Epithelial cell of alveolus of lung (primary cell): ENCODE measurements at places on chromosomes 12 and 14. TPM values are rescaled to one million over a fixed set of nuclear protein-coding genes. Genes with fewer than 3 reads are reported as not detected.

Gene ITFG2
- total RNA-seq = 15.2 and 17.3 TPM in 2 replicates

Gene ERP27
- 0.26 TPM in 1 of 2 replicates, not detected in the other for total RNA-seq

Gene C12orf75
- total RNA-seq = 12.9 and 131 TPM in 2 replicates

Gene PTPRB
- 0.08 and 1.7 TPM in 2 replicates for total RNA-seq

Gene STON2
- total RNA-seq = 0.96 and 1.9 TPM in 2 replicates

Gene PUS7L
- 9.3 and 13.6 TPM in 2 replicates for total RNA-seq

Gene NELL2
- total RNA-seq = not detected in 2 replicates

Gene SYT1
- total RNA-seq = 4.5 and 12.0 TPM in 2 replicates

Gene RDH5
- 2.2 TPM in 1 of 2 replicates, not detected in the other for total RNA-seq

Gene OLR1
- total RNA-seq = 4.0 and 10.1 TPM in 2 replicates
